ENCODE measurements at places on chromosomes 5 and 9.

DNA sequence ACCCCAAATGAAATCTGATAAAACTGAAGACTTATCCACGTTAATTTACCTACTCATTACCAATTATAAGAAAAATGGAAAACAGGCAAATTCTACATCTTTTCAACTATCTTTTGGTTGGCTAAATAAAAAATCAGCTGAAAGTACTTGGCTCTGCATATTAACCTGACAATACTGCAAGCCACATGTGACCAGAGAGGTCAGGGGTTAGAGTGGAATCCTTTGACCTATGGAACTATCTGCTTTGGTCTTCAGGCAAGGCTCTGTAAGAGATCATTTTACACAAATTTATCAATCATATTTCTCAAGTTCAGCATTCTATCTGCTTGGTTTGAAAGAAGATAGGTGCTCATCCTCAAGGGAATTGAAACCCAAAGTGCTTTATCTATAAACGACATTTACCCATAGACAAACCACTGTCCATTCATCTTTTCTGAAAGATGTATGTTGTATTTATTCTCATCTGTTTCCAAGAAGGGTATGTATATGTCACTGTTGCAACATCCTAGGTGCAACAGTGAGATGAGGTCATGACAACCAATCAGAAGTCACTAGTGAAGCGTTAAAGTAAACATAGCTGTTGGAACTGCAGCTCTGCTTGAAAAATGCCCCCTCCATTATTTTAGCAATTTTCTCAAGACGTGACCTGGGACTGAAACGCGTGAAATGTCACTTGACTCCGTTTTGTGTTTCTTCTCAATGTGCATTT lies 144.9 kb upstream of the POU5F2 start:
- no peak for DNase-seq

GRCh38 chr5:9297134-9297533 lies 248.7 kb downstream of the SEMA5A start:
- no peak for DNase-seq

GRCh38 chr9:110290001-110290400 lies 33.7 kb upstream of the TXN start:
- DNase-seq: no peak

DNA sequence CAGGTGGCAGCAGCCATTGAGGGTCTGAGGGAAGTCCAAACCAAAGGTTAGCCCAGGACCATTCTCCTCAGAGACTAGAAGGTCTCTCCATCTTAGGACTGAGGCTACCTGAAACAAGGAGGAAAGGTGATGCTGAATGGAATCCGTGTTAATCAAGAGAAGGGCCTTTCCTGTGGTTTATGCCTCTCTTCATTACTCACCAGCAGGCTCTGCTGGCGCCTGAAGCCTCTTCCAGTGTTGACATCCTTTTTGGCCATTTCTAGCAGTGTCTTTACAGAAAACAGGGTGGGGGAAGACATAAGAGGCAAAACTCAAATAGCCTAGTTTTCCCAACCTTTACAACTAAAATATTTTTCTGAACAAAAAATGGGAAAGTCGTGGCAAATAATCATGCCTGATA lies 98.0 kb downstream of the ENC1 start:
- no peak for DNase-seq

DNA sequence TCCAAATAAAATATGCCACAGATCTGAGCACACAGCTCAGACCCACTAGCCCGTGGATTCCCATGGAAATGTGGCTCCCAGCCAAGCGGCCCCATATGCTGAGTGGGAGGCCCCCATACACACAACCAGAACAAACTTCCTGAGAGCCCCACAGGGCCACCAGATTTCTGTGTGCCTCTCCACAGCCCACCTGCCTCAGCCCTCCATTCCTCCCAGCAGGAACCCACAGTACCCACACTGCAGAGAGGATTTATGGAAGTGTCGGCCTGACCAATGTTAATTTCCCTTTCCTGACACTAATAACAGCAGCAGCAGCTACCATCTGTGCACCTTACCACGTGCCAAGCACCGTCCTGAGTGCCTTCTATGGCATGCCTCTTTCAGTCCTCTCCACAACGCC lies 99.3 kb upstream of the SPOCK1 start:
- no peak for DNase-seq

Measured in stimulated activated CD8-positive, alpha-beta memory T cell treated with anti-CD3 and anti-CD28 coated beads, Interleukin-4, amount 100 ng/mL, for 4 hours (primary cell).